ENCODE measurements at places on chromosomes 4 and X. TPM values are rescaled to one million over a fixed set of nuclear protein-coding genes. Genes with fewer than 3 reads are reported as not detected.

DNA sequence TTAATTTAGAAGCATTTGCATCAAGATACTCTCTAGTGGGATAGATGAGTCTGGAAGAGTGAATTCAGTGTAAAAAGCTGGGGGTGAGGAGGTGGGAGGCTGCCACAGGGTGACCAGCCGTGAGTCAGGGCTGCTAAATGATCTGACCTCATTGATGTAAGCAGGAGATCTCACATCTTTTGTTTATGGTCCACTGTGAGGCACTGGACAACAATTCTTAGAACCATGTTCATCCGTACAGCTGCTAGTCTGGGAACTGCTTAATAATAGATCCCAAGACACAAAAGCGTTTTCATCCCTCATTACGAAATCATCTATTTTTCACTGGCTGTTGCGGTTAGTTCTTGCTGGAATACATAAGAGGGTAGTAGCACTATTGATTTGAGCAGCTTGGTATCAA is 14.1 kb downstream of the KLF3 start:
- DNase-seq = no peak

The TBC1D9 gene
- 0.06 TPM for total RNA-seq

- DNase-seq = no peak
These were observed 181.9 kb upstream of the ANXA3 start for GRCh38 chr4:78369679-78370078.

DNA sequence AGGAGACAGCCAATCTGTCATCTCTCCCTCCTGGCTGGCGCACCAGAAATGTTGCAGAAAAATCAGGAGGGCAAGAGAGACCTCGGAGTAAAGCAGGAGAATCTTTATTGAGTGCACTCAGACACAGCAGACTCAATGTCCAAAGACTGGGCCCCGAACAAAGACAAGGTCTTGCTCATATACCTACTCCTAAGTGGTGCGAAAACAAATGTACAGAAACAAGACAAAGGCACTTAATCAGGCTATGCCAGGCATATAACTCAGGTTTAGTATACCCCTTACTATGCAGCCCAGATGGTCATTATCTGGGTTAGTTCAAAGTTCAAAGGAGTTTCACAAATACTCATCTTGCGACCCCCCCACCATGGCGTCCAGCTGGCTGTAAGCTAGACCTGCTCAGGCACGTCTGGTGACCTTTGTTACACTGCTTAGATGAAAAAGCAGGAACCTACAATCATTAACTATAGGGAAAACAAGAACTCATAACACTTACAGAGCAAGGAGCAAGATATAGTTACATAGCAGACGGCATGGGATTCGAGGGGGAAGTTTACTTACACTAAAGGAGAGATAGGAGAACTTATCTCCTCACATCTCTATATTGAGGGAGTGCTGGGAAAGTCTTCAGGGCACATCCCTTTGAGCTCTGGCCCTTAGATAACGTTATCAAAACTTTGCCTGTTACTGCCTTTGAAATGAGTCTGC is 27.5 kb downstream of the SULT1E1 start:
- no peak for DNase-seq

GRCh38 chr4:15719506-15719905 is 16.6 kb downstream of the BST1 start:
- DNase-seq = no peak

DNA sequence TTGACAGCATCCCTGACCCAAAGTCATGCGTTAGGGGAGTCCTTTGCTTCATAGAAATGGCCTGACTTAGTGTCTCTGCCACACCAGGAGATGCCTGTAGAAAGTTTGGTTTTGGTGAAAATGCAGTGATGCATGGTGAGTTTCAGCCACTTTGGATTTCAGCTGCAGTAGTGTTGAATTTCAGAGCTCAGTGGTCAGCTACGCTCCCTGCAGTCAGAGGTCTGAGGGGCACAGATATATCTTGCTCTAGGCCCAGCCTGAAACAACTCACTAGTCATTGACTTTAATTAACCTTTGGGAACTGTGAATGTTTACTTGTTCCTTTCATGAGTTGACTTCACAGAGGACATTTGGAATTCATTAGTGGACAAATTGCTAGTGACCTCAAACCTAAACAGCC is 17.5 kb downstream of the RBMX2 start:
- no peak for DNase-seq

DNA sequence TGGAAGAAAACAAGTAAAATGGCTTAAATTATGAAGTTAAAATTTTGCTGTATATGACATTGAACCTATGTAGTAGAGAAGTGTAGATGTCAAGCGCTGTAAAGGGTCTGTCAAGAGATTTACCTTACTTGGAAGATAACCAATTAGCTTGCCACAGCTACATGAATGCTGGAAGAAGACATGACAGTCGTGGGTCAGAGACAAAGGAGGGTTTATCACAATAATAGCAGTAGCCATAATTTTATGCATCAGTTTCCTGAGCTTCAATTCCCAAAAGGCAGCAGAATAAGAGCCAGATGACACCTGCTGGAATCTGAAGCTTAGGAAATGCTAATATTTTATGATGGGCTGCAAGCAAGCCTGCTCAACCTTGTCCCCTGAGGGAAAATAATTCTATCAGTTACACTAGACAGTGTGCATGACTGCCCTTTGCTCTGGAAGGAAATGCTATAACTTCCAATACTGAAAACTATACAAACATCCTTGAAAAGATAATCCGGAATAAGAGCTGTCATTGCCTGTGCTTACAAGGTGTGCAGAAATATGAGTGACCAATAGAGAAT is 292.9 kb downstream of the PRDM5 start:
- DNase-seq = no peak

DNA sequence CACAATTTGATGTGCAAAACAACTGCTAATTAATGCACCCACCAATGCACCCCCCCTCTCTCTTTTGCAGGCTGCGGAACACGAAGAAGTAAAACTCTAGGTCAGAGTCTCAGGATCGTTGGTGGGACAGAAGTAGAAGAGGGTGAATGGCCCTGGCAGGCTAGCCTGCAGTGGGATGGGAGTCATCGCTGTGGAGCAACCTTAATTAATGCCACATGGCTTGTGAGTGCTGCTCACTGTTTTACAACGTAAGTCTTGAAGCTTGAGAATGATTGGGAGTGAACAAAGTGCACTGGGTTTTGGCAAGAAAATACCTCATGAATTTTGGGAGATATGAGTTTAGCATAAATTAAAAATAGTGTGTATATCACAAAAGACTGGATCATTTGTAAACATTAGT is 28.9 kb downstream of the TMPRSS11E start:
- DNase-seq = no peak

DNA sequence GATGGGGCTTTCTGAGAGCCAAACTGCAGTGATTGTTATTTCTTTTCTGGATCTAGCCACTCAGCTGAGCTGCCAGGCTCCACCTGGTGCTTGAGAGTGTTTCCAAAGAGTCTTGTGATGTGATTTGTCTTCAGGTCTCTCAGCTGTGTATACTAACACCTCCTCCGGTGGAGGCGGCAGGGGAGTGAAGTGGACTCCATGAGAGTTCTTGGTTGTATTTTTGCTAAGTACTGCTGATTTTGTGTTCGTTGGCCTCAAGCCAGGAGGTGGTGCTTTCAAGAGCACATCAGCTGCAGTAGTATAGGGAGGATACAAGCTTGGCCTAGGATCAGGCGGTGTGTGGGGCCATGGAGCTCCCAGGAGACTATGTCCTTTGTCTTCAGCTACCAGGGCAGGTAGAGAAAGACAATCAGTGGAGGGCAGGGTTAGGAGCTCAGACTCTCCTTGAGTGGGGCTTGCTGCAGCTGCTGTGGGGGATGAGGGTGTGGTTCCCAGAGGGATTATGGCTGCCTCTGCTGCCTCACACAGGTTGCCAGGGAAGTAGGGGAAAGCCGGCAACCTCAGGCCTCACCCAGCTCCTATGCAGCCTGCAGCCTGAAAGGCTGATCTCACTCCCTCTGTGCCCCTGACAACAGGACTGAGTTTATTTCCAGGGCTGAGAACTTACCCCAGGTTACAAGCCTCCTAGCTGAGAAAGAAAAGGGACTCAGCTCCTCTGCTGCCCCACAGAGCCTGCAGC is 62.4 kb downstream of the NPFFR2 start:
- no peak for DNase-seq

DNA sequence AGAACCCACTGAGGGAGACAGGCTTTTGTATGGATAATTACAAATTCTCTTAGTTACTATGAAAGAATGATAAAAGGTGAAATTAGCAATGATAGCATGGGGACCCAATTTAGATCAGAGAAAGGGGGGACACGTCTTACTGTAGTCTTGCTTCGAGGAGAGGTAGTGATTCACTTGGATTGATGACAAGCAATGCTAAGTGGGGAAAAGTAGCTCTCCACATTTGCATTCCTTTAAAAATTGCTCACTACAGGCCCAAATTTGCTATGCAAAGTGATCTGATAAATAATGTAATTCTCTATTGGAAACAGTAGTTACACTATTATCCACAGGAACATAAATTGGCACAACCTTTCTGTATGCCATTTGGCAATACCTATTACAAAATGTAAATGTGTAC is 42.5 kb upstream of the MAP3K15 start:
- no peak for DNase-seq

Data from activated naive CD8-positive, alpha-beta T cell treated with anti-CD3 and anti-CD28 coated beads for 36 hours (primary cell).